A549 (cell line): ENCODE measurements at places on chromosomes 2 and 18.

GRCh38 chr2:64753399-64753798 lies 99.7 kb upstream of the SERTAD2 start:
- no peak for DNase-seq

DNA sequence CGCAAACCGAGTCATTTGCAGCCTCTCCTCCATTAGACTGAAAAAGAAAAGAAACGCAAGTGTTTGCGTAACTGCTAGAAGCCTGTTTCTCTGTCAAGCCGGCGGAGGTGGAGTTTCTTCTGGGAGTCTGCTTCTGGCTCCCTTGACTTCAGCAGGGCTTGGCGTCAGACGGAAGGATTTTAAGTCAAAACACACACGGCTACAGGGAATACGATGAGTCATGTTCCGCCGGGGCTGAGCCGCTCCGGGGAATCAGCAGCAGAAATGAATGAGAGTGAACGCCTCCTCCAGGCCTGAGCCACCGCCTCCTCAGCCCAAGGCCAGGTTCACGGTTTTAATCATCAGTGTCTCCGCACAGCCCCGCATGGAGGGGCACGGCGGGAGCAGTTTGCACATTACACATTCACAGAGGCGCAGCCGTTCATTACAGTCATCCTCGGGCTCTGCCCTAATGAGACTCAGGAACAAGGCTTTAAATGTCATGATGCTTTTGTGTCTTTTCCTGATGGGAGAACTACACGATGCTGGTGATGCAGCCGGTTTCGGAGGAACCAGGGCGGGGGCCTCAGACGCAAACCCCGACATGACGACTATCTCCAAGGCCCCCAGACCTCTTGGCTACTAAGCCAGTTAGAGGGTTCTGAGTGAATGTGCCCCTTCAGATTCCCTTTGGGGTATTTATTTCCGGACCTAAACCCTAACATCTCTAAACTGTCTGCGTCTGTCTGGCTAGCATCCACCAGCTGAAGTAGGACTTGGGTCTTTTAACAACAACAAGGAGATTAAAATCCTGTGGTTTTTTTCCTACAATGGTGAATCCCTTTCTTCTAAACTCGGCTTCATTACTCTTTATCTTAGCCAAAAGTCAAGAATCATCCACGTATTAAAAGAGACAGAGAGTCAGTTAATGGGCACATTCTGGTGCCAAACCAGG lies 11.1 kb upstream of the SCG2 start:
- DNase-seq = peak; percentile 96

GRCh38 chr2:23199115-23199918 lies 185.7 kb upstream of the KLHL29 start:
- DNase-seq = peak; percentile 13

- no peak for DNase-seq
These were observed 430.2 kb upstream of the PIK3C3 start for GRCh38 chr18:41524674-41525470.

DNA sequence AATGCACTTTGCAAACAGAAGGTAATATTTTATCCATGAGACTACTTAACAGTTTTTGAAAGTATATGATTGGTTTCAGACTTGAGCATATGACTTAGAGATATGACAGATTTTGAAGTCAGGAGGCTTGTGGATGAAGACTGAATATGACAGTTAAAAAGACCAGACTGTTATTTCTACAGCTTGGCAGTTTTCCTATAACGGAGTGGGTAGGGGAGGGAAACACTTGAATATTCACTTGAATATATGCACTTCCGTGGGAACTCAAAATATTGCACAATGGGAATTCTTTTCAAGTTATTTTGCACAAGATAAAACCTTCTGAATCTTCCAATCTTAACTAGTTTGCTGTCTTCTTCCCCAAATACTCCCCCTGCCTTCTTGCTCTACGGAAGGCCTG lies 64.6 kb upstream of the ACKR3 start:
- DNase-seq = no peak

GRCh38 chr2:2889141-2889540 lies 488.5 kb downstream of the EIPR1 start:
- DNase-seq = no peak

GRCh38 chr18:59514203-59514602 lies 155.1 kb upstream of the LMAN1 start:
- DNase-seq = no peak

DNA sequence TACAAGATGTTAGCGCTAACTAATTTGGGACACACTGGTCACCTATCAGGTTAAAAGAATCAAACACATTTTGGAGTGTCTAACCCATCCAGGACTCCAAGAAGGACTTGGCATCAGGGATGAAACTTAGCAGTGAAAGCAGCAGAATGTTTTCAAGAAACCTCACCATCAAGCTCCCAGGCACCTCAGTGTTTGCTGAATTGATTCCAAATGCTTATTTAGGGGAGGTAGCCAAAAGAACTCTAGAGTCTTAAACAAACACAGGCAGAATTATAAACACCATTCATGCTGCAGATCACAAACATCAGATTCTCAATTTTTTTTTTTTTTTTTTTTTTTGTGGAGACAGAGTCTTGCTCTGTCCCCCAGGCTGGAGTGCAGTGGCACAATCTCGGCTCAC lies 122.8 kb upstream of the UXS1 start:
- DNase-seq = no peak

- DNase-seq = peak; percentile 21
These were observed 1.1 kb downstream of the IGFBP5 start for GRCh38 chr2:216694082-216694825.

GRCh38 chr2:193199322-193199721 lies 1004.6 kb upstream of the TMEFF2 start:
- DNase-seq = no peak

- DNase-seq = no peak
These were observed 43.2 kb upstream of the SEMA4C start for GRCh38 chr2:96913117-96913397.

DNA sequence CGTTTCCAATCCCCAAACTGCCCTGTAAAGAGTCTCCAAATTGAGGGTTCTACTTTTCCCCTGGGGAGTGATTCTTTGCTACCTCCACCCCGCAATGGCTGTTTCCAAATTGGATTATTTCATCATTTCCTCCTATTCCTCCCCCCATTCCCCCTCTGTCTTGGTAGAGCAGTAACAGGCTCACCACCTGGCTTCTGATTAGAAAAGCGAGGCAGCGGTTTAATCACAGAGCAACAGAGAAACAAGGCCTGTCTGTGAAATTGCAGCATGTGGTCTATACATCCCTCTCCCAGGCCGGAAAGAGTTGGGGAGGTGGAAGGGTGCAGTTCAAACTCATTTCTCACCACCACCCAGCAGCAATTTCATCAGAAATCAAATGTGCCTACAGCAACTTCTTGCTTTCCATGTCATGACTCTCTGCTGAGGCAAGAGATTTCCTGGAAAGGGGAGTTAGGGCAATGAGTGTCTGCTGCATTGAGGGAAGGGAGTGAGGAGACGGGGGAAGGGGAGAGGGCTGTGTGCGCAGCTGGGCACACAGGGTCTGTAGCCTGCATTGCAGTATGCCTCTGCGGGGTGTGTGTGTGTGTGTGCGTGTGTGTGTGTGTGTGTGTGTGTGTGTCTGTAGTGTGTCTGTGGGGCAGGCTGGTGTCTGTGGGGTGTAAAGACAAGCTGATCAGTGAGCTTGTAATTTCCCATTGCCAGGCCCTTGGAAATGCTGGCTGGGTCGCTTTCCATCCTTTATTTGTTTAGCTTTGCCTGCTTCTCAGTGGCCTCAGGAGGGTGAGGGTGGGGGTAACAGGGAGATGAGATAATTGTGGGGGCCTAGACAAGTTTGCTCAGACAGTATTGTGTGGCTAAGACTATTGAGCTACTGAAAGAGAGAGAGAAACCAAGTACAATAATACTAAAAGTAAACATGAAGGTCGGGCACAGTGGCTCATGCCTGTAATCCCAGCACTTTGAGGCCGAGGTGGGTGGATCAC lies 13.5 kb upstream of the IGFBP2 start:
- no peak for DNase-seq

- DNase-seq = no peak
These were observed 37.1 kb downstream of the ICOS start for GRCh38 chr2:203973676-203974075.

- peak; percentile 67 for DNase-seq
These were observed 5.4 kb downstream of the HS6ST1 start for GRCh38 chr2:128313091-128313836.

- no peak for DNase-seq
These were observed 505.5 kb upstream of the ZEB2 start for GRCh38 chr2:145025382-145025781.

DNA sequence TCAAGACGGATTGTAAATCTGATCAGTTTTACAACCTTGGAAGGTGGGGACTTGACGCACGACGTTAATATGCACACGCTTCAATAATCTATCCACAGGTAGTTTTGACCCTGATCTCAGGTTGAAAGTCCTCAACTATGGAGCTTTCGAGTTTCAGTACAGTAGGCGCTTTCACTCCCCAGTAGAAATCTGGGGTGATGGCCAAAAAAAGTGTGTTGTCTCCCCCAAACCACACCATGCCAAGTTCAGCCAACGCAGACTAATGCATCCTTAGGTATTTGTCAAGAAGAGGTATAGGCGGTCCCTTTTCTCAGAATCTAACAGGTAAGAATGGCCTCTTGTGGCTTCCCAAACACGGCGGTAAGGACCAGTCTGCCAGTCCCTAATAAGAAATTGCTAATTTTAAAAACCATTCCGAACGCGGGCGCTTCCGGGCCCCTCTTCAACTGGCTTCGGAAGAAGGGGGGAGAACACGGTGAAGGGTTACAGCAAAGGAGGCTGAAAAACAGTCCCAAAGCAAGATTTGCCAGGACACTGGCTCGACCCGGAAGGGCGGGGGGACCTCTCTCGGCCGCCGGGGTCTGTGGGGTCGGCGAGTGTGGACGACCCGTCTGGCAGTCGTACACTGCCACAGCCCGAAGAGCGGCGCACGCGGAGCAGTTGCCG lies 659 bp downstream of the FAM210A start:
- DNase-seq = no peak

- DNase-seq = no peak
These were observed 9.1 kb upstream of the STEAP3 start for GRCh38 chr2:119214453-119215037.

GRCh38 chr2:48132271-48132625 lies 225.9 kb upstream of the FBXO11 start:
- no peak for DNase-seq

- no peak for DNase-seq
These were observed 44.9 kb upstream of the LONRF2 start for GRCh38 chr2:100367163-100367562.

- no peak for DNase-seq
These were observed 118.5 kb upstream of the HDAC4 start for GRCh38 chr2:239519089-239519920.

- no peak for DNase-seq
These were observed 76.4 kb downstream of the AGAP1 start for GRCh38 chr2:235570256-235570655.

- DNase-seq = no peak
These were observed 83.2 kb downstream of the BCL2 start for GRCh38 chr18:63236406-63236805.

- no peak for DNase-seq
These were observed 14.4 kb upstream of the FHL2 start for GRCh38 chr2:105413206-105413605.

- DNase-seq = no peak
These were observed 290.8 kb downstream of the KCNS3 start for GRCh38 chr2:18169121-18169892.

- DNase-seq = no peak
These were observed 93.8 kb upstream of the FSIP2 start for GRCh38 chr2:185644828-185645227.

- no peak for DNase-seq
These were observed 57.3 kb downstream of the UNC50 start for GRCh38 chr2:98665677-98666076.

GRCh38 chr2:9415516-9416169 lies 7.7 kb downstream of the ITGB1BP1 start:
- no peak for DNase-seq

DNA sequence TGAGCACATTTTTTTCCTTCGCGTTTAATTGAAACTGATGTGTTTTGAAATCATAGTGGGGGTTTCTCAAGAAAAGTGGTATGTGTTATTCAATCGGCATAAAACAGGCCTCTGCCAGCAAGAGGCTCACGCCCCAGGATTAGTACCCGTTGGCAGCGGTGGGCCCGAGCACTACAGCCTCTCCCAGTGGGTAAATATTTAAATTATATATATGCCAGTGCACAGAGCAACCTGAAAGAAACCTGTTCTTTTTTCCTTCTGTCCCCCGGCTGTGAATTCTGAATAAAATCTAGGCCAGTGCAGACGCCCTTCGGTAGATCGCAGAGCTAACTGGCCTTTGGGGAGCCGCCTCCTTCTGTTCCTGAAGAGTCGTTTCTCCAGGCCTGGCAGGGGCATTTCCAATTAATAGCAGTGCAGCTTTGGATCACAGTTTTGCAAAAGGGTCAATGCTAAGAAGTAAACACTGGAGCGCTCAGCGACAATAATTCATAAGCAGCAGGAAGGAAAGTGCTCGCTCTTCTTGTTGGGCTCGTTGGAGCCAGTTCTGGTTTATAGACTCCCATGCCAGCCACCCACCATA lies 202.8 kb upstream of the SALL3 start:
- no peak for DNase-seq

- DNase-seq = no peak
These were observed 27.6 kb upstream of the RMDN2 start for GRCh38 chr2:37897511-37897910.

DNA sequence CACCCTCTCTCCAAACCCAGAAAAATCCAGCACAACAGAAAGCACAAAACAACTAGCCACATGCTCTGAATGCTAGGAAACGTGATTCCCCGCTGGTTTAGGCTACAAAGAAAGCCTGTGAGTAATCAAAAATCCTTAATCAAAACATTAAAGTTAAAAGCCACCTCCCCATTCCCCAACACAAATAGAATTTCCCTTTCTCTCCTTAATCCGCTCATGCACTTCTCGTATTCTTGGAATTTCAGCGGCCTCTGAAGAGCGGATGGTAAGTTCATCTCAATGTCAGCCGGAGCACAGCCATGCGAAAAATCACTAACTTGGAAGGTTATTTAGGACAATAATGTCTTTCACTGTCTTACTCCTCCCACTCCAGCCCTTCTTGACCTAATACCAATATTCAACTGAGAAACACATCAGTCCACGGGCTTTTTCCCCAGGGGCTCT lies 126.7 kb downstream of the OSBPL1A start:
- DNase-seq = peak; percentile 29

DNA sequence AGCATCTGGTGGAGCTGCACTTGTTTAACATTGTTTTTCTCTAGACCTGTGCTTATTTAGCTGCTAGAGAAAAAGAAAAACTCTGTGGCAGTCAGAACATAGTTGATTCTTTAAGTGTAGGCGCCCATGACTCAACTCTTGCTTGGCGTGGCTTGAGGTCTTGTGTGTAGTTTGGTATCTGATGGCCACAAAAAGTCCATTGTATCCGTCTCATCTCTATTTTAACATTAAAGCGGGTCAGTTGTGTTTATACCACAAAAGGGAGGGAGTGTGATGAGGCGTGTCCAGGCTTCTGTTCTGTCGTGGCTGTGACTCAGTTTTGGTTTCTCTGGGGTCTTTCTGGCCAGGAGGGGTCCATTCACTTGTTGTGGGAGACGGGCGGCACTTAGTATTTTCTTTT lies 24.2 kb upstream of the UGT1A8 start:
- no peak for DNase-seq

DNA sequence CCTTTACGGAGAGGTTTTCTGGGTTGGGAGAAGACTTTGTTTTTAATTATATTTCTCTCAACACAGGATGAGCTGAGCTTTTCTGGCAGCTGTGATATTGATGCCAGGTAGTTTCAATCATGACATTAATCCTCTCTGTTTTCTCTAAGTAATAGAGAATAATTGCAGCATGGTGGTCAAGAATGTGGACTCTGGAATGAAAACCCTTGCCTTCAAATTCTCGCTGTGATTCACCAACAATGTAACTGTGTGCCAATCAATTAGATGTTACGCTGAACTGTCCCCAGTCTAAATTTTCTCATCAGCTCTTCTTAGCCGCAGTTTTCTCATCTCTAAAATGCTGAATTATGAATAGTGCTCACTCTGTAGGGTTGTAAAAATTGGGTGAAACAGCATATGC lies 31.6 kb upstream of the PPM1B start:
- no peak for DNase-seq
